Urinary bladder (tissue), 4 donors: ENCODE measurements at places on chromosomes 1 and 21. TPM values are rescaled to one million over a fixed set of nuclear protein-coding genes. Genes with fewer than 3 reads are reported as not detected.

- no peak for DNase-seq
These were observed 1.4 kb downstream of the TPM3 start for GRCh38 chr1:154190550-154190949.

DNA sequence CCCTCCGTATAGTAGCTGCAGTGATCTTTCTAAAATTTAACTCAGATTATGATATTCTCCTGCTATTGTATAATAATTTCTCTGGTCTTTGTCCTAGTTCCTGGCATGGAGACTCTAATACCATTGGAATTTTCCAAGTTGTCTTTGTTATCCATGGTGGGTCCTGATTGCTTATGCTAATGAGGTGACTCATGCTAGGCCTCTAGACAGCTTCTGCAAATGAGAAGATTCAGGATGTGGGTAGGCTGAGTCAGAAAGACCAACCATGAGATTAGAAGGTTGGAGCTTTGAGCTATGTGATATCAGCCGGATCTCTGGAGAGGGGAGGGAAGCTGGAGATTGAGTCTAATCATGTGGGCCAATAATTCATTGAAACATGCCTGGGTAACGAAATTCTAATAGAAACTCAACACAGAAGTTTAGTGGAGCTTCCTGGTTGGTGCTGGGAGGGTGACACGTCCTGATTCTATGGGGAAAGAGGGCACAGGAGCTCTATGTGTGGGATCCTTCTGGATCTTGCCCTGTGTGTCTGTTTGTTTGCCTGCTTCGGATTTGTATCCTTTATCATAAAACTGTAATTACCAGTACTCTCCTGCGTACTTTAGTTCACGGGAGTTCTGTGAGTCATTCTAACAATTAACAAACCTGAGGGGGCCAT lies 73.2 kb upstream of the CNIH3 start:
- DNase-seq = no peak

GRCh38 chr1:51331206-51332100 lies 1.1 kb upstream of the TTC39A start:
- no peak for DNase-seq

- DNase-seq = peak; percentile 46
These were observed 3.6 kb downstream of the CR1 start for GRCh38 chr1:207499573-207499972.

GRCh38 chr1:235275223-235275622 lies 52.8 kb downstream of the ARID4B start:
- DNase-seq = no peak

DNA sequence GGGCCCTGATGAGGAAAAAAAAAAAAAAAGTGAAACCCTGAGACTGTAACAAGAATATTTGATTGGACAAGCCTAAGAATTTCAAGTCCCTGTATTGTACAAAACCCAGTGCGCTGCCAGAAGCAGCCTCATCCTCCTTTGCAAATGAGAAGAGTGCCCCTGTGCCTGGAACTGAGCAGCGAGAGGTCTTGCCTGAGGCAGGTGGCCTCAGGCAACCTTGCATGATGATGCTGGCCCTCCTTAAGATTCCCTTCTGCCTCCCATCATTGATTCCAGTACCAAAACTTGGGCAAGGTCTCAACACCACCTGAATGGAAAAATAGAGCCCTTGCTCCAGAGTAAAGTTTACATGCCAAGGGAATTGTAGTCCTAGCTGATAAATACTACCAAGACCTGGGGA lies 129.6 kb upstream of the RAB4A start:
- DNase-seq = no peak

DNA sequence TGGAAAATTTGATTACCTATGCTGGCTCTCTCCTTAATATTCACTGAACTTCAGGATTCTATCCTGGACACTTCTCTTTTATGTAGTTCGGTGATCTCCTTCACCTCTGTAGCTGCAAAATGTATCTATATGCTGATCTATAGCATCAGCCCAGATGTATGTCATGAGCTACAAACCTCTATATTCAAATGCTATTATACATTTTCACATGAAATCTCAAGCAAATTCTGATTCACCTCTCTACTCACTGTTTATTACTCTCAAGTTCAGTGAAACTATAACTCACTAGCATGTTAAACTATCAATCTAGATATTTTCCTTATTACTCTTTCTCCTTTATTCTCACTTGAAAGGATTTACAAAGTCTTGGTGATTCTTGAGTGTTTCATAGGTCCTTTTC lies 52.2 kb downstream of the PTPRC start:
- DNase-seq = no peak

DNA sequence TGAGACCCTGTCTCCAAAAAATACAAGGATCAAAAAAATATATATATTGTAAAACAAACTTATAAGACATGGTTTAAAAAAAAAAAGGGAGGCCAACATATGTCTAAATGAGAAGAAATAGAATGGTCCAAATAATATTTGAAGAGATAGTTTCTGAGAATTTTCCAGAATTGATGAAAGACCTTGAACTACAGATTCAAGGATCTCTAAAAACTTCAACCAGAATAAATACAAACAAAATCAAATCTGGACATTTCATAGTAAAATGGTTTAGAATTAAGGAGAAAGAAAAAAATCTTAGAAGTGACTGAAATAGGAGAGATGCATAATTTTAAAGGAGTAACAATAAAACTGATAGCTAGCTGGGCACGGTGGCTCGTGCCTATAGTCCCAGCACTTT lies 45.5 kb upstream of the RCOR3 start:
- no peak for DNase-seq

DNA sequence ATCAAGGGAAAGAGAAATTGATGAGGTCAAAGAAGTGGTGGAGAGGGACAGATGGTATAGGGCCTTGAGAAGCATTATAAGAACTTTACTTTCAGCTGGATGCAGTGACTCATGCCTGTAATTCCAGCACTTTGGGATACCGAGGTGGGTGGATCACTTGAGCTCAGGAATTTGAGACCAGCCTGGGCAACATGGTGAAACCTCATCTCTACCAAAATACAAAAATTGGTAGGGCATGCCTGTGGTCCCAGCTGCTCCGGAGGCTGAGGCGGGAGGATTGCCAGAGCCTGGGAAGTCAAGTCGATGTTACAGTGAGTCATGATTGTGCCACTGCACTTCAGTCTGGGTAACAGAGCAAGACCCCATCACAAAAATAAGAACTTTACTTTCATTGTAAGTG lies 5.7 kb downstream of the TMEM50A start:
- no peak for DNase-seq

LCE1E gene
- total RNA-seq = not detected

UBL4B gene
- total RNA-seq = not detected

WNT4 gene
- 3.0 TPM for total RNA-seq

CYP4Z1 gene
- 0.53 TPM for total RNA-seq
